NCI-H1436 treated with DMSO at 0.1 percent for 48 hours (cell line): ENCODE measurements at places on chromosomes 5 and 9.

- no peak for DNase-seq
Measured at GRCh38 chr5:15992918-15993317, 186.7 kb downstream of the MARCHF11 start.

DNA sequence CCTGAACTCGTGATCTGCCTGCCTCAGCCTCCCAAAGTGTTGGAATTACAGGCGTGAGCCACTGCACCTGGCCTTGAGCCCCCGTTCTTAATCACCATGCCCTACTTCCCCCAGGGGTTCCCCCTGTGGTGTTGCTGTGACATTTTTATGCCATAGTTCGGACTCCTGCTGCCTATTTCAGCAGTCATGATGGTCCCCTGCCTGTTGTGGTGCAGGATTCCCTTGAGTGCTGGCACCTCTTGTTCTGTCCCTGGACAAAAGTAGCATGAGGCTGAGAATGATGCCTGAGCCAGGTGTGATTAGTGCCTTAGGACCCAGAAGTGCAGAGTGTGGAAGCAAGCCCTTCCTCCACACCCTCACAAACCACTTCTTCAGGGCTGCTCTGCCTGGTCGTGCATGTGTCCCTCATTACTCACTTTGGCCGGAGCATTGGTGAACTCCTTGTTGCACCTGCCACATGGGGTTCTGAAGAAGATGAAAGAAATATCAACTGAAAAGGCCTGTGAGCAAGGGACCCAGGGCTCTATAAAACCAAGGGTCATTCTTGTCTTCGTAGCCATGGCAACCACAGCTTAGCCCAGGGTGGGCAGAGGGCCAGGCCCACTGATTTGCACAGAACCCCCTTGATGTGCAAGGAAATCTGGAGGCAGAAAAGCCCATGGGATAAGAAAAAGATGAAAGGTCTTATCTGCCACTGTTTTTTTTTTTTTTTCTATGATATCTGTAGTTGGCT, 228.0 kb downstream of the NTRK2 start:
- DNase-seq = no peak

- DNase-seq = no peak
Measured at GRCh38 chr5:120260651-120261050, 203.4 kb upstream of the PRR16 start.

- DNase-seq = no peak
Measured at GRCh38 chr5:179554981-179555380, 4.6 kb downstream of the RUFY1 start.

DNA sequence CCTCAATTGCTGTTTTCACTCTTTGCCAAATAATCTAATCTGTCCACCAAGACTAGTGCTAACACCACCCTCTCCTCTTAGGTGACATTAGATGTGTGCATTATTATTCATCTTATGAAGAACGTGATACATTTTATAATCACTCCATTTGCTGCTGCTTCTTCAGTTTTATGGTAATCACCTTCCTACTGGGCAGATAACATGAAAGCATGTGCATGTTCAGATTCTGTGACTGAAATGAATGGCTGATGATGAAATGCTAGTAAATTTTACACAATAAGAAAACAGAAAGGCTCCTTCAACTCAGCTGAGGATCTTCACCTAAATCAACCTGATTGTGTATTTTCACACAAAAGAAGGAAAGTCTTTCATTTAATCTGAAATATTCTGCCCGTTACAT, 577.6 kb downstream of the CSNK1G3 start:
- no peak for DNase-seq

DNA sequence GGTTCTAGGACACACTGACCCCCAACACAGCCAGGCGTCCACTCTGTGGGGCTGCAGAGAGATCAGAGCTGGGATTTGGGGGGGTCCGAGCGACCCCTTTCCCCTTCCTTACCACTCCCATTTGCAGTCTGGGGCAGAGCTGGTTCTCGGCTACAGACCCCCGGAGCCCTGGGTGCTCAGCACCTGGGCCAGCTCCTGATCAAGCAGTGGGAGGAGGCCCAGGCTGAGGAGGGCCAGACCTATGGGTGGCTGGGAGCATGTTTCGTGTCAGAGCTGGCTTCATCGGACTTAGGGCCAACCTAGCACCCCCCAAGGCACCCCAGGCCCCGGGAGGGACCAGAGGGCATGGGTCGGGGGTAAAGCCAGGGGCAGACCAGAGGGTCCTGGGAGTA, 7.6 kb downstream of the GRIN1 start:
- DNase-seq = no peak

GRCh38 chr5:88727705-88728313, 155.2 kb downstream of the MEF2C start:
- no peak for DNase-seq

- no peak for DNase-seq
Measured at GRCh38 chr5:66136053-66136452, 8.0 kb upstream of the SREK1 start.

DNA sequence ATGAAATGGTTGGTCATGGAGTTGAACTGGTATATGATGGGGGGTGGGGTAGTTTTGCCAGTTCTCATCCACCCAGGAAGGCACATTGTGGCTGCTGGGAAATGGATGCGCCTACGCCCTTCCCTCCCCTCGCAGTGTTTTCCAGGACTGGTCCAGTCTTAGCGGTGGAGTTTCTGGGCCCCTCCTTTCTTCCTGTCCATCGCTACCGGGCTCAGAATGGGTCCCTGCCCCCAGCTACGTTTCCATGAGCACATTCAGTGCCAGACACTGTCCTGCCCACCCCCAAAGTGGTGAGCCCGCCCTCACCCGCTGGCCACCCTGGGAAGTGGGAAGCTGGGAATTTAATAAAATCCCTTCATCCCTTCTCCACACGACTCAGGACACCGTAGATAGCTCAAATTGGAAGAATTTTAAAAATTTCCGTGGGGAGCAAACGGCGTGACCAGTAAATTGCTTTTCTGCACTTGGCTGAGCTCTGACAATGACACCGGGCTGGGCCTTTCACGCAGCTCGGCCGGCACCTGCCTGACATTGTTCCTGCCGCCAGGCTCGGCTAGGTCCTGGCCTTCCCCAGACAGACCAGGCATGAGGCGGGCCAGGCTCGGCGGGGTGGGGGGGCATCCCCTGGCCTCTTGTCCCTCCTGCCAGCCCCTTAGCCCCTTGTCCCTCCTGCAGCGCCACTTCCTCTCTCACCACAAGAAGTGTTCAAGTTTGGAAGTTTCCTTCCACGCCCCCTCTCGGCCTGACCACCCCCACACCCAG, 3.6 kb downstream of the FGF18 start:
- DNase-seq = no peak

GRCh38 chr5:32020946-32021345, 153.2 kb downstream of the GOLPH3 start:
- no peak for DNase-seq

DNA sequence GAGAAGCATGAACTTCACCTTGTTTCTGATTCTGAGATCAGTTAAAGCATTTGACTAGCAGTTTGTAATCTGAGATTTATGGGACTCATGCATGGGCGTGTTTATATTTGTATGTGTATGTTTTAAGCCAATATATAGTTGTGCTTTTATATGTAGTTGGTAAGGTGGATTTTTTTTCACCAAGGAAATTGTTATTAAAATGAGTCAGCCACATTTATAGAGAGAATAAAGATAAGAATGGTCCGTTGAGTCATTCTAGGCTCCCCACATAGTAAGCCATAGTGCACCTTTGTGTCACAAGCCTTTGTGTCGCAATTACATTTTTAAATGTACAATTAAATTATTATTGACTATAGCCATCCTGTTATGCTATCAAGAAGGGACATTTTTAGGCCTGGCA, 89.0 kb downstream of the NLN start:
- DNase-seq = no peak

DNA sequence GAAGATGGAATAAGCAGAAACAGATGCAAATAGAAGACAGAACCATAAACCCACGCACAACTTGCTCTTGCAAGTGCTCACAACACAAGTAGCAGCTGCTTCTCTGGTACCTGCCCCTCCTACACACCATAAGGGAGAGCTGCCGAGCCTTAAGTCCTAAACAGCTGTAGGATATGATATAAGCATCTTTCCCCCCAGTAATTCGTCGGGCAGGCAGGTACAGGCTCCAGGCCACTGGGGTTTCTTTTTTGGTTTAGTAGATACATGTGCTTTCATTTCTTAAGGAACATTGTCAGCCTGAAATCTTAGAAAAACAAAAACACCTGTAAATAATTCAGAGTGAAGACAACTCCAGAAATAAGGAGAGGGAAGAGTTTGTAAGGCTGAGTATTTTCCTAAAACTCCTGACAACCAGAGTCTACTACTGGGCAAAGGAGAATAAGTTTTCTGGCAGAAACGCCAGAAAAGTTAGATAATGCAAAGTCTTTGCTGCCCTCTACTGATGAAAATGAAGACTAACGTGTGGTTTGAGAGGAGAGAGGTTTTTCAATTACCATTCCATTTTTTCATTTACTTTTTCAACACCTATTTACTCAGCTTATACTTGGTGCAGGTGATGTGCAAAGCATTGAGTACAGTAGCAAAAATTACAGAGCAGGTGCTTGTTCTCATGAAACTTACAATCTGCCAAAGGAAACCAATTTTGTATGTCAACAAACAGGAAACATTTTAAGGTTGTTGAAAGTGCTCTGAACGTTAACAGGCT, 20.1 kb upstream of the TCERG1 start:
- peak; percentile 62 for DNase-seq

DNA sequence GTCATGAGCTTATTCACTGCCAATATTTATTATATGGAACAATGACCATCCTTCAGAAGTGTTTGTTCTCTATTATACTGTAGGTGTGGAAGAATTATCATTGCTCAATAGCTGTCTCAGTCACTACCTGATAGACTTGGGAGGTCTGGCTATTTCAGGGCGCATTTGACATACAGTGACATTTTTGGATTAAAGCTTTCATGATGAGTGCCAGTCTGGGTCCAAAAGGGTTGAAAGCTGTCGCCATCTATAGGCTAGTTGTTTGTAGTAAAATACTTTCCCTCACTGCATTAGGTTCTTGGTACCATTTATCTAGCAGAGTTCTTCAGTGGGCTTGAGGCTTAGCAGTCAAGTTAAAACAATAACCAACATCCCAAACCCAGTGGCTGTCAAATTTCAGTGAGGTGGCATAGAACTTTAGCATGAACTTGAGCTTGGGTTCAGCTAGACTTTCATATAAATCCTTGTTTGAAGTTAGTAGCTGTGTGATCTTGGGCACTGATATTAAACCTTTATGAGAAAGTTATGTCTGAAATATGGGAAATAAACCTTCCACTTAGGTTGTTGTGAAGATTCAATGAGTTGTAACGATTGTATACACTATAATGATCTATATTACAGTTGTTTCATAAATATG, 110.5 kb upstream of the CDKN2B start:
- DNase-seq = no peak

GRCh38 chr9:34458013-34458958, at the start of the genes DNAI1 and FAM219A:
TSS of gene DNAI1 (plus strand) at chr9:34458805. CDS start at chr9:34459006, 201 bp downstream.
TSS of gene FAM219A (minus strand) at chr9:34458570. CDS start at chr9:34458263, 307 bp downstream.
- DNase-seq = peak; percentile 81

DNA sequence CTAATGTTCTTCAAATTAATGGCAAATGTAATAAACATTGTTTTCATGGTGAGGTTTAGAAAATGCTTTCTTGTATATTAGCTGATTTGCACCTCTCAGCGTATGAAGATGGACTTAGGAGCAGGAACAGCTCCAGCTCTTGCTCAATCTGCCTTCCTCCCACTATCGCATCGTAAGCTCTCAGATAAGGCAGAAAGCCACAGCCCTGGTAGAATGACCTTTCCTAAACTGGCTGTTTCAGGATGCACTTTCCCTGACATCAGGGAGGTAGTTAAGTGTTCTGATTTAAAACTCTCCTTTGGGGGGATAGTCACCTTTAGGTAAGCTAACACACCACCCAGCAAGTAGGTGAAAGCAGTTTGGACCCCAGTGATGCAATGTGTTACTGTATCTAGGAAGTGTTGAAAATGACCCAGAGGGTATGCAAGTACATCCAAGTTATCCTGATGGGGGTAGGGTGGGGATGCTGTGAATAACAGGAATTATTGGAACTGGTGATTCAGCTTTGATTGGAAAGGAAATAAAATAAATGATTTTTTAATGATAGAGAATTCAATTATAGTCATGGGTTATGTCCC, 72.3 kb downstream of the LMNB1 start:
- DNase-seq = no peak

- DNase-seq = no peak
Measured at GRCh38 chr5:148376198-148376597, 7.6 kb upstream of the FBXO38 start.

DNA sequence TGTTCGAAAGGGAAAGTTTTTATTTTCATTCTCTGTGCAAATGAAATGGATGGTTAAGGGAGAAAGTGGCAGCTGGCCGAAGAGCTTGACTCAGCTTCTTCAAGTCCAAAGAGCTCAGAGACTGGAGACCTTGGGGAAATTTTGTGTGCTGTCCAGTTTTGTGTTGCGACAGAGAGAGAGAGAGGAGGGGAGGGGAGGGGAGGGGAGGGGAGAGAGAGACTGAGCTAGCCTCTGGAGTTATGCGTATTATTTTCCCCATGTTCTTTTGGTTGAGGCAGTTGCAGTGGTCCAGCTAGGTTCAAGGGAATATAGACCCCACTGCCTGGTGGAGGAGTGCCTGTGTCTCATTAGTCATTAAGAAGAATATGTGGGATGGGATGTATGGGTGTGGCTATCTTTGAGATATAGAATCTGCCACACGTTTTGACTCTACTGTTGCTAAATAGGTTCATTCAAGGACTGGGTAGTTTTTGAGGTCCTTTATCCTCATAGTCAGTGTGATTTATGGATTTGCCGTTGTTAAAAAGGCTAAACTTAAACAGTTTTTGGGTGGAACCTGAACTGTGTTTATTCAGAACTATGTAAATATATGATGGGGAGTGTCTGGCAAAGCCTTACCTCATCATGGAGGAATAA, 69.7 kb downstream of the ARHGAP26 start:
- no peak for DNase-seq

DNA sequence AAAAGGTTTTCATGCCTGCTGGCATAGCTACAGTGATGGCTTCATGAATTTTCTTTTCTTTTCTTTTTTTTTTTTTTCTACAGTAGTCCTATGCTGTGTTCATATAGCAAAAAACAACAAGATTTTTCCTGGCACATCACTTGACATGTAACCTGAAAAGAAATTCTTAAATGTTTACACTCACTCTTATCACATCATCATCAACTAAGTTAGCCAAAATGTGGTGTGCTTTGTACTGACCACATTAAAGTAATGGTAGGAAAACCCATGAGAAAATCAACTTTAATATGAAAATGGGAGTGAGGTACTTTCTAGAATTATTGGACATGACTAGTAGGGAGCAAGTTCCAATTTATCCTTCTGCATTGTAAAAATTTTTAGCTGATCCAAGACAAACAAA, 146.7 kb downstream of the SSBP2 start:
- no peak for DNase-seq

- no peak for DNase-seq
Measured at GRCh38 chr5:42993516-42994245, 46.4 kb downstream of the ANXA2R start.

DNA sequence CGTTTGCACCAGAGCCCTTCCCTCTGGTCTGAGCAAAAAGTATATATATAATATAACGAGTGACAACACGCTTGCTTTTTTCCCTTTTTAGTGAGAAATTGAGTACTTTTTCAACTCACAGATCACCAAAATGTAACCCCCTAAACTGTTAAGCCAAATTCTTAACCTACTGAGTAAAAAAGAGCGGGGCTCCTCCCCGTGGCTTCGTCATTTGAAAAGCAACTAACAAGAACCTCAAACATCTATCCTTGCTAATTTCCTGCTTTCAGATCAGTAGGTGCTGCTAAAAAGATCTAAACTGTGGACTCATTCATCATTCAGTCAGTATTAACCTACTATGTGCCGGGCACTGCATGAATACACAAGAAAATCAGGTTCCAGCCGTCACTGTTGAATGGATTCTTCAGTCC, 1.0 kb upstream of the PTBP3 start:
- no peak for DNase-seq

- DNase-seq = no peak
Measured at GRCh38 chr9:112554516-112554915, 67.9 kb downstream of the KIAA1958 start.

GRCh38 chr9:31030741-31031202, 1353.7 kb upstream of the ACO1 start:
- DNase-seq = no peak
